ENCODE measurements at places on chromosomes 6 and 20.

DNA sequence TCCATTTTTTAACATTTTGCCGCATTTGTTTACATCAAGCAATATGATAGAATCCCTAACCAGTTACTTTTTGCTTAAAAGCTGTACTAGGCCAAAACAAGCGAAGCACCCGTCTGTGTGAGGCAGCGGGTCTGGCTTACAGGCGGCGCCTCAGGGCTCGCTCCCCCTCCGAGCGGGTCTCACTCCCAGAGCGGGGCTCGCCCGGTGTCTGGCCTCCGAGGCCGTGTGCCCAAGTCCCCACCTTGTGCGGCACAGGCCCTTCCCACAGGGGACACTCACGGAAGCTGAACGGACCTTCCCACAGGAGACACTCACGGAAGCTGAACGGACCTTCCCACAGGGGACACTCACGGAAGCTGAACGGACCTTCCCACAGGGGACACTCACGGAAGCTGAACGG is 23.4 kb downstream of the ZBTB46 start:
- no peak for DNase-seq

- DNase-seq, result no peak
Measured at GRCh38 chr6:131629651-131630050, 1.6 kb upstream of the MED23 start.

GRCh38 chr20:39036851-39037250 is 74.7 kb downstream of the DHX35 start:
- no peak for DNase-seq

DNA sequence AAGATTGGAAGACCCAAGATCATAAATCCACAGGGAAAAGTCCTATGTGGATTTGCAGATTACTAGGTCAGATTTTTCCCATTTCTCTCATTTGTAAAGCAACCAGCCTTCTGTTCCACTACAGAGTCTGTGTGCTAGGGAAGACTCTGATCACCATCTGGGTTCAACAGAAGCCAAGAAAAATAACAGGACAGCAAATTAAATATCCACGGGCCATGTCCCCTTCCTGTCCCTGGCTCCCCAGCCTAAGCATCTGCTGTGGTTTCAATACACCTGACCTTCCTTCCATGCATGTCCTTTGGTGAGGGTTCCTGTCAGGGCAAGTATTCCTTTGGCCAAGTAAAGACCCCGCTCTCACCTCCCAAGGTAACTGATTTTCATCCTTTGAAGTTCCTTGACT is 558.8 kb downstream of the KIF16B start:
- no peak for DNase-seq

- DNase-seq, result no peak
Measured at GRCh38 chr20:17565169-17565845, 4.6 kb upstream of the DSTN start.

DNA sequence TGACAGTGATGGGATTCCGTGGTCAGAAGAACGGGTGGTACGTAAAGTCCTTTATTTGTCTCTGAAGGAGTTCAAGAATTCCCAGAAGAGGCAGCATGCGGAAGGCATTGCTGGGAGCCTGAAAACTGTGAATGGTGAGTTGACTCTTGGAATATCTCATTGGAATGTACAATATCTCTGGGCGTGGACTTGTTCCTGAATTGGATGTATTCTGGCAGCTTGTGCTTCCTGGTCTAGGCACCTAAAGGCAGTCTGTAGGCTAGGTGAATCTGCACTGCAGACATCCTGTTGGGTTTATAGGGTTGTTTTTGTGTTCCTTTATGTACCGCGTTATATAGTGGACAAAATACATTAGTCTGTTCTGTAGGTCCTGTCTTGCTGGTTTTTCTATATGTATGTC is 128.2 kb downstream of the JARID2 start:
- no peak for DNase-seq

GRCh38 chr6:135129136-135129856 is 51.8 kb upstream of the MYB start:
- no peak for DNase-seq

- no peak for DNase-seq
Measured at GRCh38 chr6:168590406-168590805, 149.4 kb downstream of the SMOC2 start.

GRCh38 chr6:13586603-13587542 is 12.5 kb downstream of the SIRT5 start:
- DNase-seq, result no peak

GRCh38 chr20:4065391-4065844 is 50.1 kb upstream of the RNF24 start:
- no peak for DNase-seq

DNA sequence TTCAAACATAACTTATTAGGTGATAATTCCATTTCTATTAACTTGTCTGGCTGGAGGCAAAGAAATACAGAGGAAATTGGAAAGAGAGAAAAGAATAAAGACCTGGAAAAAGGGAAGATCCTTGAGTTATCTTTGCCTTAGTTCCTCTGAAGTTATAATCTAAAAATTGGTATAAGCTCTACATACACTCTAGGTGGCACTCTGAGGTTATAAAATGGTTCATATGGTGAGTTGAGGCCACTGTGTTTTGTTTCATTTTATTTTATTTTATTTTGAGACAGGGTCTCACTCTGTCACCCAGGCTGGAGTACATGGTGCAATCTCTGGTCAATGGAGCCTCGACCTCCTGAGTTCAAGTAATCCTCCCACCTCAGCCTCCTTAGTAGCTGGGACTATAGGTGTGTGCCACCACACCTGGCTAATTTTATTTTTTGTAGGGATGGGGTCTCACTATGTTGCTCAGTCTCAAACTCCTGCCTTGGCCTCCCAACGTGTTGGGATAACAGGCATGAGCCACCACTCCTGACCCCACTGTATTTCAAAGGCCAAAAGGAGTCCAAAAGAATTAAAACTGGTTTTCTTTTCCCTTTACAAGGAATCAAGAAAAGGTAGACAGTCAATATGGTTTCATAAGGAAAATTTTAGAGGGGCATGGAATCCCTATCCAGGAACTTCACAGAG is 19.4 kb downstream of the GPX6 start:
- DNase-seq, result no peak

DNA sequence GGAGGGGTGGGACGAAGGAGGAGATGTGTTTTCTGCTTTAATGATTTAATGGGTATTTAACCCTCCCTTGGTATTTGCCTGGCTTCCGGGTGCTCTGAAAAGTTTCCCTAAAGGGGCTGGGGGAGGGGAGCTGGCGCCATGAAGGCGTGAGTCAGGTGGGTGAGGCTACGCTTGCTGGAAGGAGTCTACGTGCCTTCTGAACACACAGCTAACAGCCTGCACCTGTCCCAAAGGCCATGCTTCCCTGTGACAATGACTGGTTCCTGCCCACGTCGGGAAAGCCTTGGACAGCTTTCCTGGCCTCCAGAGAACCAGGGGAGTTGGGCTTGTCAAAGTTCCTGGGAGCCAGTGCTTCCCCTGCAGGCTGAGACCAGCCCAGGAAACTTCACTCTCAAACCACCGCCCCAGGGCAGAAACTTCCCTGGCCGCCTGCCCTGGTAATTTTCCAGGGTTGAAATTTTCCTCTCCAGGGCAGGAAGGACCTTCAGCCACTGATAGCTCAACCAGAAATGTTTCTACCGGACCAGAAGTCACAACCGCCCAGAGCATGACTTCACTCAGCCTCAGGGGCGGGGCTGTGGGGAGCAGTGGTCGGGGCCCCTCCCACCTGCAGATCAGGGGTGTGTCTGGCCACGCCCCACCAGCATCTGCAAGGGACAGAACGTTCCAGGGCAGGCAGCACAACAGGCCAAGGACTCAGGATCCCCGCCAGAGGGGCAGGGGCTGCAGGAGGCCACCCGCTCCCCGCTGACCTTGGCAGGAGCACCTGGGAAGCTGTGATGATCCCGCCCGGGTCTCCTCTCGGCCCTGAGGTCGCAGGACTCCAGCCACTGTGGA is 18.6 kb upstream of the SLCO4A1 start:
- DNase-seq, result peak; percentile 85

DNA sequence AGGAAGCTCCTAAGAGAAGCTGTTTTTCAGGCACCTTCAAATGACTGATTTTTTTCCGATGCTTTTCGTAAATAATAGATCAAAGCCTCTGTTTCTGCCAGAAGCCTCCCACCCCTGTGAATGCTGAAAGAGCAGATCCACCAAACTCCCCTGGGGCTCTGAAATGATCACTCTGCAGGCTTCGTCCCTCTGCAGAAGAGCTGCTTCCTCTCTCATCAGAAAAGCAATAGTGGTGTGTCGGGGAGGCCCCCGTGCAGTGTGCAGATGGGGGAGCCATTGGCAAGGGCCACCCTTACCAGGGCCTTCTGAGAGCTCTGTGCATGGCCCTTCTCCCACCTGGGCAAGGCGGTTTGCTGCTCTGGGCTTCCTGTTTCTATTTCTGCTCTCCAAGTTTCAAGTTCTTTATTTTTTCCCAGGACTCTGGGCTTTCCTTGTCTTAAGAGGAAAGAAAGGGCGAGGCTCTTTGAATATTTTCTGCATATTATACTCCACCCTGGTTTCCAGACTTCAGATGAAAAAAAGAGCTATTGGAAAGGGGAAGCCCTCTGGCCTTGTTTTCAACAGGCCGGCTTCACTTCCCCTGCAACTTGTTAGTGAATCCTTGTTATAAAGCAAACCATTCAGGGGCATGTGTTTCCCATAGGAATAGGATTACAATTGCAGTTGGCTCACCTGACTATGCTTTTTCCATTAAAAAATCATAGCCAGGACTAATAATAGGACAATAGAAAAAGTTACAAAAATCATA is 155.2 kb downstream of the TTLL2 start:
- no peak for DNase-seq

DNA sequence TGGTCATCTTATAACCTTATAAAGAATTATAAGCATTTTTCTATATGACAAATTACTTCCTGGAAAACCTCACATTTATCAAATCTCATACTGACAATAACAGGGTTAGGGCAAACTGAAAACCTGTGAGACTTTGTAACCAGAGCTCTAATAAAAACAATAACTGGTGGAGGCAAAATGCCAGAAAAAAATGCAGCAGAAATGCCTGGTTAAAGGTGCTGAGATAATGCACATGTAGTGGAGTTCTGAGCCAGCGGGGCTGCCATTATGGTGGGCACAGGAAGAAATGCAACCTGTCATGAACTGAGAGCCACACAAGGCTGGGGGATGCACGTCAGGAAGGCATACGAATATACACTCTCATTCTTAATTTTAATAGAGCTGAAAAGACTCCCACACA is 53.0 kb downstream of the NCOA6 start:
- DNase-seq, result no peak

- no peak for DNase-seq
Measured at GRCh38 chr6:30954631-30955366, 14.0 kb downstream of the MUCL3 start.

GRCh38 chr6:24004062-24004461 is 122.0 kb upstream of the NRSN1 start:
- DNase-seq, result peak; percentile 42

DNA sequence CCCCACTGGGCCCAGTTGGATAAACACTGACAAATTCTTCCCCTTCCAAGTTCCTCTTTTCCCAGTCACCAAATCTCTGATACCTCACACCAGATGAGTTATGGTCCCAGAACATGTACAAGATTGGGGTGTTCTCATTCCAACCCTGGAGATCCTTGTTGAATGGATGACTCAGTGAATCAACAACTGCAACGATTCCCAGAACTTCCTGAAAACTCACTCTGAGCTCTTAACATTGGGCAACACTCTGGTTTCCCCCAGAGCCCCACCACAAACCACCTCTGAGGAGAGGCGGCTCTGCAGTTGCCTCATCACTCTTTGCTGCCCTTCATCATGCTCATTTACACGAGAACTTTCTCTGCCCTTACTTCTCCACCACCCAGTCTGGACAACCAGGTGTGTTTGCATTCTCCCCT is 115.2 kb downstream of the MRPL14 start:
- DNase-seq, result peak; percentile 89

DNA sequence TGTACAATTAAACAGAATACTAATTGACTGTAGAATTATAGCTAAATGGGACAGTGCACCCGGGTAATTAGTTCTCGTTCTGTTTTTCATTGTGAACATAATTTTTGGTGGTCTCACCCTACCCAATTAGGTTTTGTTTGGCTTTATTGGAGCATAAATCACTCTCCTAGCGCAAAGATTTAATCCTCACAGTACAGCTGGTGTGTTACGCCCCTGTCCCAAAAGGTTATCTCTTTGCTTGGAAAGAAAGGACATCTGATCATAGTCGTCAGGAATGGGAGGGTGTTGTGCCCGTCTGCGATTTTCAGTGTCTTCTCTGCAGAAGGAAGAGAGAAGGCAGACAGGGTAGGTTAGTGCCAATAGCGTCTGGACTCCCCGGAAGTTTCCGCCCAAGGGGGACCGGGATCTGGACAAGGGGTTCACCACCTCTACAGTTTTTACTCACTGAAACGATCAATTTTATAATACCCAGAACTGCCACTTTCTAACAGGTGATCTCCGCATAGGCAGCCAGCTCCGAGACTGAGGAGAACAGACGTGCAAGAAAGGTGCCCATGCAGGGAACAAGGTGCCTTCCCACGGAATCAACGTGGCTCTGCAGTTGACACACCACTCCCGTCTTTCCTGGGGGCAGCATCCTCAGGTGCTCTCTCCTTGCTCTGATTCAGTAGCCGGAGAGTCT is 617.4 kb upstream of the CDH4 start:
- no peak for DNase-seq

DNA sequence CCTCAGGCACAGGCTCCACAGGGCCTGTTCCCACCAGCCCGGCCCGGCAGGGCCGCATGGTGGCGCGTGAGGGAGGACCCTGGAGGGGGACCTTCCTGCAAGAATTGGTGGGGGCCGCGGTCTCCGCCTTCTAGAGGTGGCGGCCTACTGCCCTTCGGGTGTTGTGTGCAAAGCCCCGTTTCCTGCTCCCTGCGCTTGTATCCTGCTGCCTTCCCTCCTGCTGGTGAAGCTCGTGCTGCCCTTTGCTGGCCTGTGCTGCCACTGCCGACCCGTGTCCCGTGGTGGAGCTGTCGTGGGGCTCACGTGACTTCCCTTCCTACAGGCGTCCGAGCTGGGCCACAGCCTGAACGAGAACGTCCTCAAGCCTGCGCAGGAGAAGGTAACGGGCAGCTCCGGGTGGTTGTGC is 8.4 kb upstream of the COL20A1 start:
- DNase-seq, result no peak

- DNase-seq, result peak; percentile 55
Measured at GRCh38 chr6:149334201-149334600, 16.7 kb downstream of the TAB2 start.

DNA sequence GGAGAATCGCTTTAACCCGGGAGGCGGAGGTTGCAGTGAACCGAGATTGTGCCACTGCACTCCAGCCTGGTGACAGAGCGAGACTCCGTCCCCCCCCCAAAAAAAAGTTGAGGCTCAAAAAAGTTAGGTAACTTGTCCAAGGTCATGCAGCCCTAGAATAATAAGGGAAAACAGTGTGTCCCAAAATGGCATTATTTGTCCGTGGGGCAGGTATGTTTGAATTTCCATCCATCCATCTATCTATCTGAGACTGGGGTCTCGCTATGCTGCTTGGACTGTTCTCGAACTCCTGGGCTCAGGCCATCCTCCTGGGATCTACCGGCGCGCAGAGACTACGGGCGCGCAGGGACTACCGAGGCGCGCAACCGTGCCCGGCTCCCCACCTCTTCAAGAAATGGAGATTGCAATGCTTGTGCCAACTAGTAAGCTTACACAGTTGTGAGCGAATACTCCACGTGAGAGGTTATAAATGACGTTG is 374 bp upstream of the ABCC10 start:
- no peak for DNase-seq

Measured in foreskin keratinocyte (primary cell).